ENCODE measurements at places on chromosomes 7 and 10. TPM values are rescaled to one million over a fixed set of nuclear protein-coding genes. Genes with fewer than 3 reads are reported as not detected.

GRCh38 chr10:98921316-98921715 lies 314.3 kb downstream of the HPSE2 start:
- no peak for DNase-seq

DNA sequence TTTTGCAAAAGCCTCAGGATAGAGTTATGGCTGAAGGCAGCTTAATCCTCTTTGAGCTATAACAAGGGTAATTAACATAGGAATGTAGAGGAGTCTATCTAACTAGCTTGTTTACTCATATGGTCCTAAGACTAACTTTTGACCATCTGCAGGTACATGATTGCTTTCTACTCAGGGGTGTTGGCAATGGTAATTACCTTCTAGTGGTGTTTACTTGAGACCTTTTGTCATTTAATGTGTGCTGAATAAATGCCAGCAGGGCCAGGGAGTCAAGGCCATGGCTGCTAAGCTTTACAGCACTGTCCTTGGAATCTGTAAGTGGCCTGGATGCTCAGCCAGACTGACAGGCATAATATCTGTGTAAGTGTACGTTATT lies 1325.0 kb downstream of the XPNPEP1 start:
- no peak for DNase-seq

- DNase-seq, result no peak
Observed at GRCh38 chr7:1794888-1795542, 124.9 kb downstream of the ELFN1 start.

DNA sequence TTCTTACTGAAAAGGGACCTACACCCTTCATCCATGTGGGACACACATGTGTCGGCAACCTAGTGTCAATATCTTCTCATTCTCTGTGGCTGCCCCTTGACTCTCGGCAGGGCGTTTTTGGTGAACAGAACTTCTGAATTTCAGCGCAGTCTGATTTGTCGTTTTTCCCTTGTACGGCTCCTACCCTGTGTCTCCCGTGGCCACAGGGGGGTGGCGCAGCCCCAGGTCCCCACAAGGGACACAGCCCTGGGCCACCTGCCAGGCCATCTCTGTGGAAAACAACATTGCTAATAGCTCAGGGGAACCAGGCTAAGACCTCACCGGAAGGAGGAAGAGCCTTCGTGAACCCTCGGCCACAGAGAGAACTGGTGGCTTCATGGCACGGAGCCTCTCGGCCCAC lies 53.1 kb upstream of the NKX6-2 start:
- DNase-seq, result no peak

SH2B2 gene
- 6.2 TPM for total RNA-seq

DNA sequence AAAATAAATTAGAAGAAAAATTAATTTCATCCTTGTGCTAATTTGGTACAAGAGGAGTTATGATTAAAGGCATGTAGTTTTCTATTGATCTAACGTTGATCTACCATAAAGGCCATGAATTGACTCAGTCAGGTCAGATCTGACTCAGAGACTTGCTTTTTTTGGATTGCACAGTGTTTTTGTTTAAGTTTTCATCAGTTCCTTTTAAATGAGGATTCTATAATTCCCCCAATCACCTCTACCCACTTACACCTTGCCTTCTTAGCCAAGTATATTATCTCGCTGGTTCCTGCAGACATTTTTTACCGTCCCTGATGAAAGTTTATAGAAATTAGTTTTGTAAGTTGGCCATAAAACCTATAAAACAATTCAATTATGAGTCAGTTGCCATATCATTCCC lies 132.4 kb upstream of the PALS2 start:
- DNase-seq, result no peak

LIPF gene
- total RNA-seq, result not detected

- DNase-seq, result no peak
Observed at GRCh38 chr10:42680267-42680666, 41.9 kb upstream of the ZNF33B start.

TMEM229A gene
- total RNA-seq, result not detected

RBP4 gene
- not detected for total RNA-seq

PTN gene
- not detected for total RNA-seq

- DNase-seq, result peak; percentile 74
Observed at GRCh38 chr10:99530108-99531025, 2.4 kb upstream of the NKX2-3 start.

BAMBI gene
- total RNA-seq, result 0.27 TPM

GRCh38 chr10:24097751-24098207 lies 111.2 kb upstream of the KIAA1217 start:
- no peak for DNase-seq

GRCh38 chr7:111005445-111005844 lies 85.5 kb upstream of the LRRN3 start:
- DNase-seq, result no peak

GRCh38 chr10:124741922-124742412 lies 2.2 kb downstream of the FAM53B start:
- no peak for DNase-seq

- no peak for DNase-seq
Observed at GRCh38 chr7:105831824-105832535, 44.4 kb downstream of the ATXN7L1 start.

DNA sequence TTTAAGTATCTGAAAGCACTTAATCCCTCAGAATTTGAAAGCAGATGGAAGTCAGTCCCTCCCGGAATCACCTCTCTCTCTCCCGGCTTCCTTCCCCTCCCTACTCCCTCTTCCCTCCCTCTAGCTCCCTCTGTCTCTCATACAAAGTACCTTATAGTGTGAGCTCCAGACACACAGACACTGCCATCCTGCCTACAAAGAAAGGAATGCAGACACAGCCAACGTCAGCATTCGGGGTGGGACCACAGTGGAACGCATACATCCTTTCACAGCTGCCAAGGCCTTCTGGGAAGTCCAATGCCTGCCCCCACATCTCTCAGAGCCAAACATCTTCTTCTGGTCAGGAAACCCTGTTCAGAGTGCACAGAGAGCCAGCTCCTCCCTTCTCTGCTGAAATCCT lies 9.3 kb downstream of the NOD1 start:
- no peak for DNase-seq

- no peak for DNase-seq
Observed at GRCh38 chr10:100717166-100717565, 28.2 kb upstream of the PAX2 start.

GRCh38 chr10:131082991-131083481 lies 228.5 kb downstream of the TCERG1L start:
- peak; percentile 77 for DNase-seq

SFMBT2 gene
- 4.3 TPM for total RNA-seq

- DNase-seq, result peak; percentile 67
Observed at GRCh38 chr10:84177541-84178141, 4.0 kb downstream of the GPR15LG start.

GRCh38 chr7:158869876-158870275 lies 13.5 kb downstream of the DYNC2I1 start:
- no peak for DNase-seq

SPACDR gene
- 0.27 TPM for total RNA-seq

TBRG4 gene
- 85.4 TPM for total RNA-seq

All from hematopoietic multipotent progenitor cell (in vitro differentiated cells).